ENCODE measurements at places on chromosomes 16 and 17. TPM values are rescaled to one million over a fixed set of nuclear protein-coding genes. Genes with fewer than 3 reads are reported as not detected.

Gene KRTAP2-1
- total RNA-seq = not detected

Gene CNGB1
- total RNA-seq = 0.07 TPM

Gene PNMT
- total RNA-seq = not detected

Gene TK1
- total RNA-seq = 115 TPM

Gene KRT32
- not detected for total RNA-seq

Gene NXN
- 33.6 TPM for total RNA-seq

Gene TUBB3
- 167 TPM for total RNA-seq

Gene TMC7
- 5.6 TPM for total RNA-seq

Gene CACNG3
- total RNA-seq = not detected

Gene SLC13A2
- total RNA-seq = not detected

Gene ZP2
- total RNA-seq = not detected

Gene CCL22
- not detected for total RNA-seq

Gene KIF1C
- 86.4 TPM for total RNA-seq

Gene SLC22A31
- total RNA-seq = 0.07 TPM

Gene KAT2A
- total RNA-seq = 16.4 TPM

Gene LRRC37A3
- total RNA-seq = 13.3 TPM

Gene ICAM2
- total RNA-seq = 963 TPM

Gene GUCY2D
- not detected for total RNA-seq

Gene ITGAX
- total RNA-seq = 0.27 TPM

Gene NEUROD2
- not detected for total RNA-seq

Gene KRTAP3-2
- total RNA-seq = not detected

Gene CCL8
- total RNA-seq = not detected

Gene TIMM22
- total RNA-seq = 24.1 TPM

Gene SGF29
- total RNA-seq = 10.1 TPM

Gene RDM1
- total RNA-seq = 0.72 TPM

Gene CES5A
- total RNA-seq = not detected

Gene TLCD3B
- total RNA-seq = 0.13 TPM

Gene SLC16A13
- 3.0 TPM for total RNA-seq

Gene CORO6
- 4.3 TPM for total RNA-seq

Gene CAVIN1
- total RNA-seq = 947 TPM

Gene SSH2
- total RNA-seq = 67.2 TPM

Gene ACE
- total RNA-seq = 29.1 TPM

Gene SLC35B1
- total RNA-seq = 58.4 TPM

Gene CLEC18B
- total RNA-seq = 0.40 TPM

Gene TNFRSF17
- not detected for total RNA-seq

All from thoracic aorta endothelial cell (primary cell).